ENCODE measurements at places on chromosomes 16 and 17. TPM values are rescaled to one million over a fixed set of nuclear protein-coding genes. Genes with fewer than 3 reads are reported as not detected.

PYDC1 gene
- total RNA-seq, result not detected

GGT6 gene
- 7.7 TPM for total RNA-seq

KRT40 gene
- total RNA-seq, result not detected

PRR35 gene
- total RNA-seq, result not detected

CTRB2 gene
- total RNA-seq, result not detected

CCL3 gene
- total RNA-seq, result not detected

APOBR gene
- total RNA-seq, result not detected

DGKE gene
- 4.1 TPM for total RNA-seq

SCNN1G gene
- total RNA-seq, result 0.85 TPM

DLX3 gene
- total RNA-seq, result under 0.01 TPM

HBQ1 gene
- total RNA-seq, result not detected

KRTAP9-2 gene
- total RNA-seq, result not detected

PMFBP1 gene
- total RNA-seq, result 1.3 TPM

SLFN14 gene
- not detected for total RNA-seq

IQCK gene
- 3.4 TPM for total RNA-seq

SPDYE4 gene
- total RNA-seq, result not detected

RUNDC3A gene
- 0.21 TPM for total RNA-seq

COX11 gene
- total RNA-seq, result 83.9 TPM

MRPL12 gene
- 9.8 TPM for total RNA-seq

CACNG1 gene
- not detected for total RNA-seq

CD300E gene
- total RNA-seq, result under 0.01 TPM

USP10 gene
- 45.3 TPM for total RNA-seq

KRTAP4-5 gene
- not detected for total RNA-seq

GABARAPL2 gene
- total RNA-seq, result 20.7 TPM

TAC4 gene
- total RNA-seq, result not detected

GPRC5C gene
- 36.2 TPM for total RNA-seq

ARL5C gene
- not detected for total RNA-seq

TMEM114 gene
- not detected for total RNA-seq

TMC7 gene
- 5.3 TPM for total RNA-seq

OR4D2 gene
- total RNA-seq, result not detected

CDH13 gene
- total RNA-seq, result 41.9 TPM

WFIKKN1 gene
- 0.21 TPM for total RNA-seq

WSCD1 gene
- total RNA-seq, result 3.9 TPM

SLC35G6 gene
- not detected for total RNA-seq

PRCD gene
- 3.1 TPM for total RNA-seq

TP53TG3D gene
- total RNA-seq, result 0.43 TPM

KRTAP16-1 gene
- not detected for total RNA-seq

GLIS2 gene
- total RNA-seq, result 1.4 TPM

ZNF213 gene
- total RNA-seq, result 9.2 TPM

SCNN1B gene
- 0.48 TPM for total RNA-seq

SRL gene
- under 0.01 TPM for total RNA-seq

SCIMP gene
- under 0.01 TPM for total RNA-seq

OR1A1 gene
- not detected for total RNA-seq

INPP5K gene
- total RNA-seq, result 40.1 TPM

ZG16 gene
- total RNA-seq, result not detected

Data from tracheal epithelial cell (primary cell).